ENCODE measurements at places on chromosomes 7 and 10. TPM values are rescaled to one million over a fixed set of nuclear protein-coding genes. Genes with fewer than 3 reads are reported as not detected.

ANKIB1 gene
- polyA plus RNA-seq, result 22.3 TPM

DRGX gene
- polyA plus RNA-seq, result not detected

H2BK1 gene
- polyA plus RNA-seq, result not detected

CTAGE8 gene
- polyA plus RNA-seq, result 1.4 TPM

DNA sequence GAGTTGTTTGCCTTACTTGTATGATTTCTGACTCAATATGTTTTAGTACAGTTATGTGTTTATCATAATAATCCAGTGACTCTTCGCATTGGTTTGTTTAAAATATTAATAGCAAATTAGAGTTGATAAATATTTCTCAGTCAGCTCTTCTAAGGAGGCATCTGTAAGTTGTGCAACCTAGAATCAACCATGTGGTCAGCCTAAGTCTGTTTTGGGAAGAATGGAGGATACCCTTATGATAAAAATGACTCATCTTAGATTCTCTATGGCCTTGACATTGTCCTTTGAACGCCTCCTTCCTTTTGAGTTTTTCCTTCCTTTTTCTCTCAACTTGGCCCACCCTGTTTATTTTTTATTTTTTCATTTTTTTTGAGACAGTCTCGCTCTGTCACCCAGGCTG, 18.8 kb downstream of the DNAJC9 start:
- no peak for DNase-seq

DNA sequence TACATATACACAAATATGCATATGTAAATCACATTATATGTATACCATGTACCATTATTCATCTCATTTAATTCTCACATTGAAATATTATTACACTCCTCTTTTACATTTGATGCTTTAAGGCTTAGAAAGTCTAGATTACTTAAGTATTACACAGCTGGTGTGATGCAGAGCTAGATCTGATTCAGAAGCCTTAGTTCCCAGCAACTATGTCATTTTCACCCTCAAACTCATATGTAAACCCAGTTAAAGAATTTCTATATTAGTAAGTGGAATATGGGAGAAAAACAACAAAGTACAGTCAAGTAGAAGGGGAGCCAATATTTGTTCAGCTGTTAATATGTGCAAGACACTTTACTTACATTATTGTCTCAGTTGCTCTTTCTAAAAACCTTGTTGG, 74.3 kb upstream of the CSTF2T start:
- DNase-seq, result no peak

DNA sequence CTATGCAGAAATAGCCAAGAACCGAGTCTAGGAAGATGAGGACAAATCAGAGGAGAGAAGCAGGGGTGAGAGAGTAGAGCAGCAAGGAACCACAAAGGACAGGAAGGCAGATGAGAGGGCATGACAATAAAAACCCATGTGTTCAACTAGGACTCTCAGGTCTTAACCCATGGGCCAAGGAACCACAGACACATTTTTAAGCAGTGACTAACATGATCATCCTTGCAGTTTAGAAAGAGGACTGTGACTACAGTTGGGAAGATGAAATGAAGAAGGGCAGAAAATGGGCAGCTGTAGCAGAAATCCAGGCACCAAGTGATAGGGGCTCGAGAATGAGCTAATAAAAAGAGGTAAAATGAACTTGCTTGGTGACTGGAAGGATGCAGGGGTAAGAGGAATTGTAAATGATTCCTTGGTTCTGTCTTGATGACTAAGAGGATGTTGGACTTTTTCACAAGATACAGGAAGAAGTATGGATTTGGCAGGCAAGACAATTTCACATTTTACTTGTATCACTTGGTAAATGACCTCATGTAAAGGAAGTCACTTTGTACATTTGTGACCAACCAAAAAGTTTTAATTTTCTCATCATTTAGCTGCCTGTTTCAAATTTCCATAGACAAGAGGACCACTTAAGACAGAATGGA, 22.8 kb downstream of the SGMS1 start:
- no peak for DNase-seq

GRCh38 chr7:117068511-117069145, 115.3 kb downstream of the ST7 start:
- DNase-seq, result no peak

GRCh38 chr10:43671659-43672531, 23.2 kb upstream of the ZNF32 start:
- DNase-seq, result peak; percentile 46

DNA sequence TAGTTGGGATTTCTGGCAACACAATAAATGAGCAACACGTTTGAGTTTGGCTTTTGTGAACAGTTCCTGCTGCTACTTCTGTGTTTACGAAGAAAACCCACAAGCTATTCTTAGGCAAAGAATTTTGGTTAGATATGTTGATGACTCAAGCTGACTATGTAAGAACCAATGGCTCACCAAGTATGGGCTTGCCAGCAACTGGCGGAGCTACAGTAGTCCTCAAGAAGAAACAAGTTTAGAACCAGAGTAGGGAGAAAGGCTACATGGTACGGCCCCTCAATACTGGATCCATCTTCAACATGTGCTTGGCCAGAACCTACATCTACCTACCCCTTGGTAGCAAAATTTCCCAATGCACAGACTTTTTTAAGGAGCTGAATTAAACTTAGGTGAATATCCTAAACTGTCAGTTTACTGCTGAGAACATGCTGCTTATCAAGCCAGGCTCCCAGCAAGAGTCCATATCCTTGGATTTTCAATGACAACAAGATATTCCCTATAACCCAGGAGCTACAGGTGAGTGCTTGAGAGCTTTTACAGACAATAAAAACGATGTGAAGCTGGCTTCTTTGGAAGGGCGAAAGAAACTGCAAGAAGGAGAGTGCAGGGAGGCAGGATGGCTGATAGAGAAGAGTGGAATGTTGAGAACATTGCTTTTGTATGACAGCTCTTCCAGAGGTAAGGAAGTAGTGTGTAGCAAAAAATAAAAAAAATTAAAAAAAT, 74.3 kb upstream of the ASAH2 start:
- DNase-seq, result peak; percentile 95
